NCI-H2081 (cell line): ENCODE measurements at places on chromosomes 1 and 21.

DNA sequence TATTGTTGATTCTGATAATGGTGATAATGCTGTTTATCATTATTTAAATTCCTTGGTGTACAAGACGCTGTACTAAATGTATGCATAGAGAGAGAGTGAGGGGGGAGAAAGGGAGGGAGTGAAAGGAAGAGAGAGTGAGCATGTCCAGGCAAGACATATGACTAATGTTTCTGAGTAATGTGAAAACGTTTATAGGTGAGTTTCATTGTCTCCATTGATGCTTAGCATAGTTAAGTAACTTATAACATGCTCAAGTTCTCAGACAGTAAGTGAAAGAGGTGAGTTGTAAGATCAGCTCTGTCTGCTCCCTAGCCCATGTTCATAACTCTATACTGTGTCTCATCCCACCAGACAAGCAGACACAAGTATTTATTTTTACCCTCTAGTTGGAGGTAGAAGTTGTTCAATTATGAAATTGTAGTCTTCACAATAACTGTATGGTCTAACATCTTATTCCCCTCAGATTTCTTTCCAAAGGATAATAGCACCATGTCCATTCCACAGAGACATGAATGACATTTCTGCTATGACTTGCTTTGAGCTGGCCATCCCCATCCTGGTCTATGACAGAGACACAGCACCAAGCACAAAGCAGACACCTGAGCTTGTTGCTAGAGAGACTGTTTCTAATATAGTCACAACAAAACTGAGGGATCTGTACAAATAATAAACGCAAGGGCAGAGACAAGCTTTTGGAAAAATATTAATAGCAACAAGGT is 285.1 kb downstream of the CACNA1E start:
- no peak for DNase-seq

DNA sequence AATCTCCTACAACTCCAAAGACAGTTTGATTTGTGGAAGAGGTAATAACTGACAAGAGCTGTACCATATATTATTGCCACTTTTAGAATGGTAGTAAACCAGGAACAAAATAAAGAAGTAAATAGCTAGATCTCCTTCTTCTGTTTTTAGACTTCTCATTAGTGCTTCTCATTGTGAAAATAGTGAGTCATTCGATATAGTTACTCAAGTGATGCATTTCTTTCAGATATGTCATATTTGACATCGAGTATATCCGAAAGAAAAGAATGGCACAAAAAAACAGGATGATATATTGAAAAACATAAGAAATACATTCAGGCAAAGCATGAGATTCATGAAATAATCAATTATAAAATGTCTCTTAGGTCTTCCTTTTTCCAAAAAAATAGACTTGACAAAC is 1346.1 kb downstream of the BRINP3 start:
- no peak for DNase-seq

DNA sequence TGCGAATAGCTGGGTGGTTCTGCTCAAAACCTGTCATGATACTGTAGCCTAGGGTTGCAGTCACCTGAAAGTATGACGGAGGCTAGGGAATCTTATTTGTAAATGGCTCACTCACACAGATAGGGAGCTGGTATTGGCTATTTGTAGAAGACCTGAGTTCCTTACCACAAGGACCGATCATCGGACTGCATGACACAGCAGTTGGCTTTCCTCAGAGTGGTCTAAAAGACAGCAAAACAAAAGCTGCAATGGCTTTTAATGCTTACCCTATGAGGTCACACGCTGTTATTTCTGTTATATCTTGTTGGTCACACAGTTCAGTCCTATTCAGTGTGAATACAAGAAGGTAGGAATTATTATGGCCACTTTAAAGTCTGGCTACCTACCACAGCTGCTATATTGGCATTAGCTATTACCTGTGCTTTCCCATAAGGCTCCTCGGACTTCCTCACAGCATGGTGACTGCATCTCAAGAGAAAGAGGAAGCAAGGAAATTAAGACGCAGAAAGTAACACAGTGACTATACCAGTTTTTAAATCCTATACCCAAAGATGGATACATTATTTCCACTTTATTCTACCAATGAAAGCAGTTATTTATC is 68.4 kb upstream of the LRRC7 start:
- no peak for DNase-seq

DNA sequence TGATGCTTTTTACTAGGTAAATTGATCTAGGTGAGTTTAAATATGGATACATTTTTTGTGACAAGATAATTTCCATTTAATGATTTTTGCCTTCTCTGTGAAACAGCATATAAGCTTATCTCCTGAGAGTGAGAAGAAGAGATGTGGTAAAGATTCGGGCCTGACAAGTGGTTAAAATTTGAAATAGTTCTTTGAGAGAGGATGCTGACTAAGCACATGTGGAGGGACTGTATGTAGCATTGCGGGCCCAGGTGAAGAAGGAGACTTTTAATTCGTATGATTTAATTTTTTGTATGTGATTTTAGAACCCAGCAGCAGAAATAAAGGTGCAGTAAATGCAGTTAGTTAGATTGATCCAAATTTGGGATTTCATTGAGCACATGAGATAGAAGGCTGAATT is 51.9 kb downstream of the RPRD2 start:
- no peak for DNase-seq

- DNase-seq, result no peak
These were observed 97.0 kb upstream of the CDC42BPA start for GRCh38 chr1:227415115-227415790.

- DNase-seq, result no peak
These were observed 27.4 kb upstream of the DNASE2B start for GRCh38 chr1:84370831-84371394.

GRCh38 chr1:210681158-210681557 is 352.5 kb downstream of the HHAT start:
- no peak for DNase-seq

DNA sequence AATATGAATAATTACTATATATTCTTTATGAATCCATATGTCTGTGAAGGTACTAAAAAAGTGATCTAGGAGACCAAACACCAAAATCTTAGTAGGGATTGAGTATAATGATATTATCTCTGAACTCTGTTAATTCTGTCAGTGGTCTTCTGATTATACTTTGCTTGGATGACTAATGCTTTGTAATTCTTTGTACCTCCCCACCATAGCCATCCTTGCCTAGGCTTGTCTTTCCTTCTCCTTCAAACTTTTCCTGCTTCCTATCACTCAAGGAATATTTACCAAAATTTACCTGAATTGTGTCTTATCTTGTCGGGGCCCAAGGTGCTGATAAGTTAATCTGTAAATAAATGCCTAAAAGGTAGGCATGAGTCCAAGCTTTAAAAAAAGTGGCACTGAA is 845 bp upstream of the RGS5 start:
- no peak for DNase-seq

GRCh38 chr1:117655220-117655577 is 49.4 kb downstream of the TENT5C start:
- DNase-seq, result no peak

DNA sequence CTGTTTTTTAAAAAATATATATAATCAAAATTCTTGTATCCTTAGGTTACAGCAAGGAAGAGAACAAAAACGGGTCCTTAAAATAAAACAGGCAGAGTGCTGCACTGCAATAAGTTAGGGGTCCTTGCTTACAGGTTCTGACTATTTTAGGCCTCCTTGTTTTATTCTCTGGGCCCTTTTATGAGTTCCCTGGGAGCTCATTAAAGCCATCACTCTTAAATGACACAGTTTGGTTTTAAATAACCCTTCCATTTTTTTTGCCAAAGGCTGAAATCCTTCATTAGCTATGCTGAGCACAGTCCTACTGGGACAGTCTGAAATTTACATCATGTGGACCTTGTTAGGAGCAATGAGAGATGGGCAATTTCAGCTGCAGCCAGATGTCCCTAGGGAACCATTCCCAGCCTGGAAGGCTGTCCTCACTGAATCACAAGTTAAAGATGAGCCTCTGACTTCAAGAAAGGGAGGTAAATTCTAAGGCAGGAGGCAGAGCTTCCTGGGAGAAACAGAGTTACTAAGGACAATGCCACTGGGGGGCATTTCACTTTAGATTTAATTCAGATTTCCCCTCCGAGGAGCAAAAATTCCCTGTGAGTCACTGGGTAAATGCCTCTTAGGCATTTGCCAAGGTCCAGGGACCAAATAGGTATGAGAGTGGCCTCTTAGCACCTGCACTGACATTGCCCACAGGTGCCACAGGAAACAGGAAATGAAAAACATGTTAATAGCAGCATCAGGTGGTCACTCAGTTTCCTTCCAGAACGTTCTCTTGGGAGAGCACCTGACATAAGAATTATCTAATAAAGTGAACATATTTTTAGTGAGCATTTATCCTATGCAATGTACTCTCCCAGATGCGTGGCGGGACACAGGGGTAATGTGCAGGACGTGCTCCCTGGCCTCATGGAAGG is 3.8 kb upstream of the MUL1 start:
- no peak for DNase-seq

GRCh38 chr1:100360790-100361510 is 8.6 kb downstream of the CDC14A start:
- DNase-seq, result peak; percentile 4

DNA sequence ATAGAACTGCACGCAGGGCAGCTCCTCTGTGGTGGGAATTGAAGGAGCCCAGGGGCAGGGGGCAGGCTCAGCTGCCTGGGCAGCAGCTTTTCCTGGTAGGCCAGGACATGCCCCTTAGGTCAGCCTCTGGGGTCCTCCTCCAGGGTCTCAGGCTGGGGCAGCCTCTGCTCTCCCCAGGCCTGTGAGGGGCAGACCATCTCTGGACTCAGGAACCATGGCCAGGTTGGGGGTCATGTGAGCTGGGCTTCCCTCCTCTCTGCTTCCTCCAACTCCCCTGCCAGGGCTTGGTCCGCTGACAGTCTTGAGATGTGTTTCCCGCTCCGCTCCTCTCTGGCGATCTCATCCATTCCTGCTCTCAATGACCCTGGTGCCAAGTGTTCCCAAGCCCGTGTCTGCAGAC is 5.7 kb downstream of the C1orf210 start:
- DNase-seq, result no peak
